Stimulated activated naive CD4-positive, alpha-beta T cell treated with Interleukin-2 at 50 U/mL for 16 hours (primary cell): ENCODE measurements at places on chromosomes 12 and 14.

DNA sequence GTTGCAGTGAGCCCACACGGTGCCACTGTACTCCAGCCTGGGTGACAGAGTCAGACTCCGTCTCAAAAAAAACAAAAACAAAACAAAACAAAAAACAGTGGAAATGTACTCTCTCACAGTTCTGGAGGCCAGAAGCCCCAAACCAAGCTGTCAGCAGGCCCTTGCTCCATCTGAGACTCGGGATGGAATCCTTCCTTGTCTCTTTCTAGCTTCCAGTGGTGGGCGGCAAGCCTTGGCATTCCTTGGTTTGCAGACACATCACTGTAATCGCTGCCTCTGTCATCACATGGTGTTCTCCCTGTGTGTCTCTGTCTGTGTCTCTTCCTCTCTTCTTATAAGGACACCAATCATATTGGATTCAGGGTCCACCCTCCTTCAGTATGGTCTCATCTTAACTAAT, 6.4 kb downstream of the TNS2 start:
- DNase-seq = no peak

GRCh38 chr12:51900323-51900889, 6.9 kb upstream of the ACVRL1 start:
- no peak for DNase-seq

DNA sequence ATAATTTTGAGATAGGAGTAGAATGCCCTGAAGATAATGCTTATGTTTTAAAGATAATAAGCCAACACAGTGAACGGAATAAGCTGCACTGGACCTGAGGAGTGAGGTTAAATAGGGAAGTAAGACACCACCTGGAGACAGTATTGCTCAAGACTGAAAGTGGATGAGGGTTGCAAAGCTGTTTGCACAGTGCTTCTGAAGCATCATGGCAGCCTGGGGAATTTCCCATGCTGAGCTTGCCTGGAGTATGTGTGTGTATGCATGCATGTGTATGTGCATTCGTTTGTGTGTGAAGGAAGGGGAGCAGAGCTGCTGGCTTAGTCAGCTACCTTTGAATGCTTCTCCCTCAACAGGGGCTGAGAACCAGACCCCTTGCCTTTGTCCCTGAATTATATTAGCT, 35.8 kb downstream of the BHLHE41 start:
- DNase-seq = no peak

DNA sequence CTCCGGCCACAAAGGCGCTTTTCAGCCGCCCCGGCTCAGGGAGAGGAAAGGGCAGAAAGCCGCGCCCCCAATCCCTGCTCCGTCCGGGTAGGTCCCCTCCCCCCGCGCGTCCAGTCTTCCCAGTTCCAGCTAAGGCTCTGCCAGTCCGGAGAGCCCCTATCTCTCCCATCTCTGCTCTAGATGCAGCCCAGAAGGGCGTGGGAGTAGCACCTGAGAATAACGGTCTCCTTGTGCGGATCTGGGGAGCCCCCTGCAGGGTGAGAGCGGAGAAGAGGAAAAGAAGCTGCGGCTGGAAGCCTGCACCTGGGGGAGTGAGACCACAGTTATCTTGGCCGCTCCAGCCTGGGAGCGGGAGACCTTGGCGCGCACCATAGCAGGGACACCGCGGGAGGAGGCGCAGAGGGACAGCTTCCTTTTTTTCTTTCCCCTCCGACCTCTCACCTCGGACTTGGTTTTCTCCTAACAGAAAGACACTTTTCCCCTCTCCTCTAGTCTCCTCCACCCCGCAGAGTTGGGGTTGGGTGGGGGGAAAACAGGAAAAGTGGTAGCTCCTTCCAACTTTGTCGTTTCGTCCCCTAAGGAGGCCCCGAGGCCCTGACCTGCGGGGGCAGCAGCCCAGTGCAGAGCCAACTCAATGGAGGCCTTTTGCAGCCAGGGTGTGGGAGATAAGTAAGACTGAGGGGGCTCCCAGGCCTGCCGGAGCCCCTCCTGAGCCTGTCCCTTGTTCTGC, 2.4 kb downstream of the DHH start:
- peak; percentile 60 for DNase-seq

DNA sequence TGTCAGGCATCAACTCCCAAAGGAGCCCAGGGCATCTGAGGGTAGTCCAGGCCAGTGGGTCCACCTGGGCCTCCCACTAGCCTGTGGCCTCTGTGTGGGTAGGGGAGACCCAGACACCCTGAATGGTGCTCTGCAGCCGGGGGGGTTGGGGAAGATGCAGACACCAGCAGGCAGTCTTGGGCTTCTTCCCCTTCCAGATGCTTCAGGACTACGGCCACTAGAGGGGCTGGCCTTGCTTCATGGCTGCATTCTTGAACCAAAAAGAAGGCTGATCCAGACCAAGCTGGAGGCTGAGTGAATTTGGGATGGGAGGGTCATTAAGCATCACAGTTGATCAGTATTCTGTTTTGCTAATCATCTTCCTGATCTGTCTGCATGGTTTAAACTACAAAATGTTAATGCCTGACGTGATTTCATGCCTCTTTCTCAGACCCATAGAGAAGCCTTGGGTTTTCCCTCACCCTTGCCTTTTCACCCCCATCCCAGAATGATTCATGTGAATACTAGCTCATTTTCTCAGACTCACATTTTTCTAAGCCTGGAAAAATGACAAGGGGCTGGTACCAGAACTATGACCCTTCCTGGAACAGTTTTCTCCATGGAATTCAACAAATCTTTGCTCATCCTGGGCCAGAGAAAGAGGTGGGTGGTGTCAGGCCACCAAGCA, 134.2 kb downstream of the NTF3 start:
- no peak for DNase-seq

DNA sequence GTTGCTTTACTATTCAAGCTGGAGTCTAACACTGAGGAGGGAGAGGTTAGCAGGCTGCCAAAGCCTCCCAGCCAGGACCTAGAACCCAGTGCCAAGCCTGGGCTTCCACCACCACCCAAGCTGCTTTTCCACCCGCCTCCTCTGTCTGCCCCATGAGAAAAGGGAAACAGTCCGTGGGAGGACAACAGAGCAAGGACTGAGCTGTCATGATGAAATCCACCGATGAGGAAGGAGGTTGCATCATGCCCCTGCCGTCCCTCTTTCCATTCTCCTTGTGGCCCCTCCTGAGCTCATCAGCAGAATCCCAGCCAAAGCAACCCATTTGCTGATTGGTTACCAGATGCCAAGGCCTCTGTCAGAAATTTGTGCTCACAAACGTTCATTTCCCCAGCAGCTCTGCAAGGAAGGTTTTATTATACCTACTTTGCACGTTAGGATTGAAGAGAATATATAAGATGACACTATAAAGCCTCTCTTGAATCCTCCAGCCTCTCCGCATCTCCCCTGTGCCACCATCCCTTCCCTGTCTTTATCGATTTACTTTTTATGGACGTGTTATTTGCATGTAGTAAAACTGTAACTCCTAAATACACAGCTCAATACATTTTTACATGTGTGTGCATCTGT, 6.3 kb upstream of the SERPINA1 start:
- no peak for DNase-seq

DNA sequence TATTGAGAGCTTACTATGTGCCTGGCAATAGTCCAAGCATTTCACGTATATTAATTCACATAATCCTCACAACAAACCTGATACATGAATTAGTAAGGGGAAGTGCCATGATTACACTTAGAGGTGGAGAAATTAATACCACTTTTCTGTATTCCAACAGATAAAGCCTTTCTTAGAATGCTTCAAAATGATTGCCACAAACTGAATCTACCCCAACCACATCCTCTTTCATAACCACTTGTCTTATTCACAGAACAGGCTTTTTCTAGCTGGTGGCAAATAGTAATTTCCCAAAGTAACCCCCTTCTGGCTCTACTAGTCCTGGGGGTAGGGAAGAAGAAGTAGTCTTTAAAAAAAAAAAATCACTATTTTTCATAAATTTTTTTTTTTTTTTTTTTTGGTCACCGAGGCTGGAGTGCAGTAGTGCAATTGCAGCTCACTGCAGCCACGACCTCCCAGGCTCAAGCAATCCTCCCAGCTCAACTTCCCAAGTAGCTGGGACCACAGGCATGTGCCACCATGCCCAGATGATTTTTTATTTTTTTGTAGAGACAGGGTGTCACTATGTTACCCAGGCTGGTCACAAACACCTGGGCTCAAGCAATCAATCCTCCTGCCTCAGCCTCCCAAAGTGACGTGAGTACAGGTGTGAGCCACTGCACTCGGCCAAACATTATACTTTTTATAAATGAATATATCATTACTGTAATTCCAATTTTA, 59.0 kb upstream of the ARID2 start:
- no peak for DNase-seq

DNA sequence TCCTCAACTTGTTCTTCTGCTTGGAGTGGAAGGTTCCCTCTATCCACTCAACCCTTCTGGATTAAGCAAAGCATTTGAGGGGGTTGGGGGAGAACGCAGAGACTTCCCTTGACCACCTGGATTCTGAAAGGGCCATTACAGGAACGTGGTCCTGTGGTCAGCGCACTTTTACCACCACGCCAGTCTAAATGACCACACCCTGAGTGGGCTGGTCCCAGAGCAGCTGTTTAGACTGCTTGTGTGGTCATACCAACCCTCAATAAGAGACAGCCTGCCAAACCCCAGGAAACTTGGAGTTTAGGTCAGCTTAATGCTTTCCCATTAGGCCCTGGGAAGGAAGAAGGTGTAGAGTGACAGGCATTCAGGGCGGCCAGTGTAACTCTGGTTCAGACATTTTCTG, 165.5 kb upstream of the ATP2B1 start:
- no peak for DNase-seq

- no peak for DNase-seq
Observed at GRCh38 chr12:50275556-50275955, 7.8 kb downstream of the LIMA1 start.

- DNase-seq = no peak
Observed at GRCh38 chr12:96247563-96247962, 53.4 kb downstream of the ELK3 start.
